ENCODE measurements at places on chromosomes 12 and 14.

GRCh38 chr12:95003213-95003920, at the start of gene NDUFA12:
Gene NDUFA12 (minus strand): TSS chr12:95003697. CDS start chr12:95003680, 17 bp downstream.
- peak; percentile 97 for DNase-seq

DNA sequence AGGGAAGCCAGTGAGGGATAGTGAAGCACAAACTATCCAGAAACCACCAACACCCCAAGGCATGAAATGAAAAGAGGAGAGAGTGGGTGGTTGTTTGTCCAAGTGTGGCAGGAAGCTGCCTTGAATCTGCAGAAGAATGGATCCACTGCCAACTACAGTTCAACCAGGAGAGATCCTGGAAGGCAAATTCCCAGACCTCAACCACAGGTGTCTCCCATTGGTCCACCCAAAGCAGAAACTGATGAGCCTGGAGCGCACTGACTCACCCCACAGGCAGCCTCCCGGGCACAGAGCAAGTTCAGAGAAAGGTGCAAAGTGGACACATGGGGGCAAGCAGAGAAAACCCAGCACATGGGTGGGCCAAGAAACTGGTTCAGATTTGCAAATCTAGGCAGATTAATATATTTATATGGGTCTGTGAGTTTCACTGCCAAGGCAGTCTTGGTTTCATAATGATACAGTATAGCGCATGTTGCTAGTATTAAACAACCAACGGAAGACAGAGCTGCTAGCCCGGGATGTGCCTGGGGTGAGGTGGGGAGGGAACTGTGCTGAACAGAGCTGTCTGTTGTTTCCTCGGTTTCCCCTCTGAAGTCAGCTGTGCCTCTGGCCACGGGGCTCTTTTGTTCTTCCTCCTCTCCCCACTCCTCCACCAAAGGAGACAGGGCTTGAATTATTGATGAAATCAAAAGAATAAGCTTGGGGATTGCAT, 416.2 kb upstream of the CCDC196 start:
- DNase-seq: peak; percentile 58

DNA sequence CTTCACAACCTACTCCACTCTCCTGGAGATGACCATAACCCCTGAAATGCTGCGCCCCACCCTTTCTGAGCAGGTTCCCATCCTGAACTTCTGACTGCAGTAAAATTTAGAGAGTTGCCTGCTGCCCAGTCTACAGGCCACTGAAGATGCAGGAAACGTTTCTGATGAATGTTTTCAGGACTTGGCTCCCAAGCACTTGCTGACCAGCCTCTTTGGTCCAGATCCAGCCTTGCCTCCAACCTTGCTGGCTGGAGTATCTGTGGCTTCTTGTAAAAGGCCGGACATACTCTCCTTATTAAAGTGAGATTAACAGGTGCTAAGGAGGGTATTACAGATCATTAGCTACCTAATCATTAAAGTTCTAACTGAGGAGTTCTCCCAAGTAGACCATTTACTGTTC, 70.3 kb upstream of the STXBP6 start:
- DNase-seq: no peak

- DNase-seq: no peak
These were observed 27.6 kb downstream of the GALNT4 start for GRCh38 chr12:89497005-89497404.

- DNase-seq: peak; percentile 1
These were observed 907.6 kb upstream of the FLRT2 start for GRCh38 chr14:84622357-84622756.

DNA sequence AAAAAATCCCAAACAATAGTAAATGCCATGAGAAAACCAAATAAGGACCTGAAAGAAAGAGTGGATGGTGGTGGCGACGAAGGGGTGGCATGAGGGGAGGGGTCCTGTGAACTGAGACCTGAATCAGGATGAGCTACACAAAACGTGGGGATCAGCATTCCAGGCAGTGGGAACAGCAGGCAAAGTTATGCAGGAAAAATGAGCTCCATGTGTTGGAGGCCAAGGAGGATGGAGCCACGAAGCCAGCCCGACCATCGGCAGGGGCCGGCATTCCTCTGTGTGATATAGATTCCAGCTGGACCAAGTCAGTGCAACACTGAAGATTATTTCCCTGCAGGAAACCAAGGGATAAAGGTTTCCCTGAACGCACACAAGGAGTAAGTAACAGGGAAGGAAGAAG, 7.1 kb downstream of the ADGRD1 start:
- DNase-seq: no peak

GRCh38 chr14:93676416-93676958, 111.8 kb downstream of the PRIMA1 start:
- DNase-seq: no peak

DNA sequence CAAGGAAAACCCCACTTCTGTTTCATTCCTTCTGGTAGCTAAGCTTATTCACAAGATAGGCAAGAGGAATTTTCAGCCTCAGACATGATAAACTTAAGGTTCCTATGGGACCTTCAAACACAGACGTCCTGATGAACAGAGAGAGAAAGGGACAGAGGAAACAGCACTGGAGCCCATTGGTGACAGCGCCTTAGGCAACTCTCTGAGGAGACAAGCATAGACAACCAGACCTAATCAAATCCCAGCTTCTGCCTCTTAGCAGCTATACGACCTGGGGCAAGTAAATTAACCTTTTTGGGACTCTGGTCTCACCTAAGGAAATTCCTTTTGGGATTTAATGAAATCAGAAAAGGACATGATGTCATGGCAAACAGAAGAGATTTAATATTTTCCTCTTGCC, 33.3 kb downstream of the TMCC3 start:
- peak; percentile 69 for DNase-seq

DNA sequence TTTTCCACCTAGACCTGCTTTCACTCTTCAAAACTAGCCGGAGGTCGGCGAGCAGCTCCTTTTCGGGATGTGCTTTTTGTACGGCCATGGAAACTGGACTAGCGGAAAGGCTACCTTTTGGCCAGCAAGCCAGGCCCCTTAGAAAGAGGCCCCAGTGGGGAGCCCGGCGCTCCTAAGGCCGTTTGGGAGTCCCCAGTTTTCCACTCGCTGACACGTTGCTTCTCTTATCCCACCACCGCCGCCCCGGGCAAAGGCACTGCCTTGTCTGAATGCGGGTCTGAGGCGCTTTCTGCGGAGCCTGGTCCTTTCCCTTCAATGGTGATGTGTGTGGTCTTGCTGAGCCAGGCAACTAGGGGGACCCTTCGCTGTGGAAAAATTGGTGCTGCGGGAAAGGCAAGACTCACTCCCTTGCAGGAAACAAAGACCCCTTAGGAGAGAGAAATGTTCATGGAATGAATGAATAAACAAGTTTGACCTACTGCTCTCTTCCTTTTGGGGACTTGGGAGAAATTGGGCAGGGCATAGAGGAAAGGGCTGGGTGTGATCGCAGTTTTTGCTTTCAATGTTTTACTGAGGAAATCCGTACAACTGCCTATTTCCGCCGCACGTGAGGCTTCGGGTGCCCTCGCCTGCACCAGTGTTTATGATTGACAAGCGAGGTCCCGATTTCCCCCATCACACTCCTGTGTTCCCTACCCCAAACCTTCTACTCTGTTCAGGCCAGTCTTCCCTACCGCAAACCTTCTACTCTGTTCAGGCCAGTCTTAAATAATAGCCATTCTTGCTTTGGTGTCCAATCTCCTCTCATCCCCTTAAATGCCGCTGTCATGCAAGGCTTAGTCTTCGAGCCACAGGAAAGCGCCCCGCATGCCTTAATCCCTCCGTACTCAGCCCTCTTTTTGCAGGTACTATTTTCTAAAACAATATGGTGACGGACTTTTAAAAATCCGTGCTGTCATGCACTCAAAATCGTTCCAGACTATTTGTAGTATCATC, 1.0 kb upstream of the SLC38A2 start:
- DNase-seq: peak; percentile 82

- DNase-seq: no peak
These were observed 1.7 kb downstream of the NUDT4 start for GRCh38 chr12:93379326-93379980.

DNA sequence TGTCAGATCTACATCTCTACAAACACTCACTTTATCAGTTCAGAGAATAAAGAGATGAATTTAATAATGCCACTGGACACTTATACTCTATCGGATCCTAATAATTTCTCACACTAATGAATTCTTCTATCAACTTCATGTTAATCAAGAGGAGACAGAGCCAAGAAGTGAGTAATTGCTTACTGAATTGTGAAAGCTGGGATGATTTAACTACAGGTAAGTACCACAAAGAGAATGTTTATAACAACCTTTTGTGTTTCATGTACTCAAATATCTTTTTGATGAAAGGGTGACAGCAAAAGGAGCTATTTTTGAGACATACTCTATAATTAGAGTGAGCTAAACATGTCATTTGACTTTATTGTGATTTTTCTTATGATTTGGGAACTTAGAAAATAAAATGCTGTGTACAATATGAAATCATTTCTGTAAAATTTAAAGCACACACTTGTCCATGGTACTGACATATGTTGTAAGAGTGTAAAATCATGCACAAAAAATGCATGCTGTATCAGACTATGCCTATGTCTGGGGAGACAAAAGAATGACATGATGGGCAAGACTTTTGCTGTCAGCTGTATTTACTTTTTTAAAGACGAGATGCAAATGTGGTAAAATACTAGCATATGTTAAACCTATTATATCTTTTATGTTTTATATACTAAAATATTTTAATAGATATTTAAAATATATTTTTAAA, 361.2 kb downstream of the CCER1 start:
- DNase-seq: no peak

GRCh38 chr12:4191642-4192041, 81.9 kb upstream of the CCND2 start:
- no peak for DNase-seq

- no peak for DNase-seq
These were observed 2.6 kb upstream of the PLEKHG3 start for GRCh38 chr14:64701660-64702059.

DNA sequence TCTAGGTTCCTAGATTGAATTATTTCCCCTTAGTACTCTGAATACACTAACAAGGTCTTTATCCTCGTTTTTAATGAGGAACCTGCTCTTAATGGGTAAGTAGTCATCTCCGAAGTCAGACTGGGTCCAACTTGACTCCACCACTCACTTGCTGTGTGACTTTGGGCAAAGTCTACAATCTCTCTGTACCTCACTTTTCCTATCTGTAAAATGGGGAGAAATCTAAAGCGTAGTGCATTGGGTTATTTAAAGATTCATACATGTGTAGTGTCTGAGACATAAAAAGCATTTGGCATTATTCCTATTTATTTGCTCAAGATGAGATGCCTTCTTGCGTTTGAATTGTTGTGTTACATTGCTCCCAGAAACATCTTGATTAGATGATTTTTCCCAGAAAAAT, 51.5 kb downstream of the GTF2A1 start:
- DNase-seq: no peak

GRCh38 chr14:94571950-94572349, 9.3 kb upstream of the SERPINA5 start:
- DNase-seq: no peak

- DNase-seq: no peak
These were observed 75.9 kb downstream of the CCDC88C start for GRCh38 chr14:91341751-91342154.

- no peak for DNase-seq
These were observed 153.8 kb downstream of the PELI2 start for GRCh38 chr14:56271970-56272369.

GRCh38 chr14:31194095-31194494, 13.5 kb downstream of the HECTD1 start:
- DNase-seq: no peak

- DNase-seq: no peak
These were observed 142.0 kb downstream of the PLXNC1 start for GRCh38 chr12:94290353-94290752.

DNA sequence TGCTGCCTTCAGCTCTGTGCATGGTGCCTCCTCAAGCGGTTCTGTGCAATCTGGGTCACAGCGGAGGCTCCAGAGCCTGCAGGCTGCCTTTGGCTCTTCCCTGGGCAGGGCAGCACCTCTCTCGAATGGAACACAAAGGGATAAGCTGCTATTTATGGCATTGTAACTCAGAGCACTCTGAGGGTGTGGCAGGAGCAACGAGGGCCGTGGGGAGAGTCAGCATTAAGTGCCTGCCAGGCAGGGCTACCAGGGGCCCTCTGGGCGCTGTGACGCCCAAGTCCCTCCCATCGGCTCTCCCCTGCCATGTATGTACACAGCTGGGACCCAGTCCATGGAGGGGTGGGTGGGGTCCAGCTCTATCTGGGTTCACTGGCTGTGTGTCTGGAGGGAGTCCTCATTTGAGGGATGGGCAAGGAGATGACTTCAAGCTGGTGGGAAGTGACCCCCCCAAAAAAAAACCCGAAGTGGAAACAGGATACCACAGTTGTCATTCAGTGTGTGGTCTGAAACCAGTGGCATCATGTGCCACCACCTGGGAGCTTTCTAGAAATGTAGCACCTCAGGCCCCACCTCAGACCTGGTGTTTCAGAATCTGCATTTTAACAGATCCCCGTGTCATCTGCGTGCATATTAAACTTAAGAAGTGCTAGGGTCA, 44.0 kb upstream of the OAS1 start:
- no peak for DNase-seq

DNA sequence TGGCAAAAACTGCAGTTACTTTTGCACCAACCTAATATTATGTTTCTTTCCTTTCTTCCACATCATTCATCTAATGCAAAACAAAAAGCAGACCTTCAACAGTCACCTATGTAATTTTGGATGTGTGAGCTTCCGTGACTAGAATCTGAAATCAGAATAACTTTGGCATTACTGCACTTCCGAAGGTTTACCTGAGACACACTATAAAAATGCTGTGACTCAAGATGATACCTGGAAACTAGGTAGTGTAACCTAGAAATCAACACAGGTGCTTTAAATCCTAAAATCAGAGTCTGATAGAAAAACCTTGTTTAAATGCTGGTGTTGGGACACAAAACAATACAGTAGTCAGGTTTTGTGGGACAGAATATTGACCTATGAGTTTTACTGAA, 2.2 kb downstream of the BTBD7 start:
- DNase-seq: no peak

DNA sequence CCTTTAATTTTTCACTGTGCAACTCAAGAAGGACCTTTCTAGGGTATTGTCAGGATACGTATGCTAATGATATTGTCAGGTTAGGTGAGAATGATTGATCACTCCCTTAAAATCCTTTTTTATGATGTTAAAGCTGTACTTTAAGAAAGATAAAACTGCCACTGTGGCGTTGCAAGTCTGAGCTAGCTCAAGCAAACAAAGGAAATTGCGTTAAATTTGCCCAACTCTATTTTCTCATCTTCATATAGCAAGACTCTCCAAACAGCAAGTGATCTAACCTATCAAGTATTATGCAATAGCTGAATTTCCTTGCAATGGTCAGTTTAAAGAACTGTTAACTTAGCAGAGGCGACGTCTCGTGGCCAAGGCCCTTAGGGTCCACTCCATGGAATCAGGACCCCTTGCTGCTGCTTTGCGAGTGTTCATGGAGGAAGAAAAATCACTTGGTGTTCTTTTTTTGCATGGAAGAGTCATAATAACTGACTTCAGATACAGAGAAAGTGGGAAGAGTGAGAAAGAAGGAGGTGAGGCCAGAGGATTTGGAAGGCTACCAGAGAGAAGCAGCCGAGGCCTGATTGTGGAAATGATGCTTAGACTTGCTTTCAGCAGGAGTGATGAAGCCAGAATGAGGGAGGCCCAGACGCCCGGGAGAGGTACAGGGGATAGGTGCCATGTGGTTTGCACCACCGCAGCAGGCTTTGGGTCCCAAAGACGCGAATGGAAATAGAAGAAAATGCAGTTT, 2.5 kb downstream of the TRAF3 start:
- DNase-seq: no peak

GRCh38 chr14:71753976-71754375, 178.3 kb upstream of the RGS6 start:
- DNase-seq: peak; percentile 72

- DNase-seq: no peak
These were observed 369.3 kb downstream of the VRK1 start for GRCh38 chr14:97166497-97166896.

GRCh38 chr12:4267704-4268328, 5.7 kb upstream of the CCND2 start:
- no peak for DNase-seq
